ENCODE measurements at places on chromosomes 12 and 14.

- DNase-seq, result no peak
Observed at GRCh38 chr12:121223292-121224285, 13.7 kb downstream of the P2RX4 start.

- no peak for DNase-seq
Observed at GRCh38 chr12:113325916-113326315, 9.0 kb downstream of the SLC8B1 start.

- DNase-seq, result no peak
Observed at GRCh38 chr12:15632708-15633107, 156.5 kb downstream of the EPS8 start.

GRCh38 chr12:66964629-66965028 lies 285.8 kb upstream of the GRIP1 start:
- DNase-seq, result no peak

DNA sequence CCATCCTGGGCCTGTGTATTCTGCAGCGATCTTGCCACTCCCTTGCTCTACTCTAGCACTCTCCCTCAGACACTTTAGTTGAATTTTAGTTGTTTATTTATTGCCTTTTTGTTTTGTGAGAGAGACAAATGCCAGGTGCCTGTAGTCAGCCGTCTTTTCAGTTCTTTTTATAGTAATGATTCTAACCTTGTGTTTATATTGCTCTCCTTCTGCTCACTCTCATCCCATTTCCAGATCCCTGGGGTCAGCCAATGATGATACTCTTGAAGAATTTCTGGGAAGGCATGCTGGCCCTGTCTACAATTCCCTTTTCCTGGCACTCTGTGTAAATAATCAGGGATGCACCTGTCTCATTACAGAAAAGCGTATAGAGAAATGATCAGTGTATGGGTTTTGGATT lies 334.1 kb upstream of the MIS18BP1 start:
- no peak for DNase-seq

GRCh38 chr12:7512553-7512952 lies 9.0 kb upstream of the CD163 start:
- no peak for DNase-seq

DNA sequence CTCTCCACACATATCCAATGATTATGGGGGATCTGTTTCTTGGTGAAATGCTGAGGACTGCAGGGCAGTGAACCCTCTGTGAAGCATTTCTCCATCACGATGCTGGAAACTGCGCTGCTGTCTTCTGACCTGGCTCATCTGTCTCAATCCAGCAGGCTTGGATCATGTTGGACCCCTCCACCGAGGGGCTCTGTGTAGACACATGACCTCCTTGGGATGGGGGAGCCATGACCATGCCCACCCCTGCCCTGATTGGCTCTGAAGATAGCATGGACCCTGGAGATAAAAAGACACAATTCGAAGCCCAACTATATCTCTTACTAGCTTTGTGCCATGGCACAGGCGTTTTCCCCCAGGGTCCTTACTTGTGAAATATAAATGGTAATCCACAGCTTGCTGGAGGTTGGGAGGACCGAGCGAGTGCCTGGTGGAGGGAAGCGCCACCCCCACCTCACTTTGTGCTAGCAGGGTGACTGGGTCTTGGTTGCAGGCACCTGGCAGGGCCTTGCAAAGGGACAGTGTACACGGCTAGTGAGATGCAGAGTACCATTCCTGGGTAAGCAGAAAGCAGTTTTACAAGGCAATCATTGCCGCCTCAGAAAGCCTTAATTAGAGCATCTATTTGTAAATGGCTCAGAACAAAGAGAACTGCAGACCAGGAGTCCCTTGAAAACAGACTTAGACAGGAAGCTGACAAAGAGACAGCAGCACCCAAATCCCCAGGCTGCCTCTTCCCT lies 2.4 kb upstream of the KRT83 start:
- DNase-seq, result no peak

GRCh38 chr14:96297000-96297399 lies 41.0 kb downstream of the BDKRB1 start:
- no peak for DNase-seq

GRCh38 chr12:132899033-132899432 lies 11.6 kb upstream of the CHFR start:
- no peak for DNase-seq

GRCh38 chr14:39302124-39302810 lies 68.6 kb downstream of the MIA2 start:
- DNase-seq, result no peak

- no peak for DNase-seq
Observed at GRCh38 chr12:63400718-63401117, 249.7 kb upstream of the AVPR1A start.

GRCh38 chr12:94868161-94868560 lies 135.3 kb downstream of the NDUFA12 start:
- DNase-seq, result no peak

- no peak for DNase-seq
Observed at GRCh38 chr14:73324533-73324932, 87.2 kb downstream of the PAPLN start.

Measured in cortex of kidney (tissue), 1 donor.